ENCODE measurements at places on chromosomes 3 and 15. TPM values are rescaled to one million over a fixed set of nuclear protein-coding genes. Genes with fewer than 3 reads are reported as not detected.
A peak's percentile ranks its signal among the peaks of the same experiment; 100 is the strongest.

The SLC12A8 gene
- total RNA-seq, result 20.0 TPM

- peaks cover 12% of the 10 kb centered on the region for H3K4me1 ChIP-seq
- DNase-seq, result no peak
- H3K4me3 ChIP-seq, result no peak overlapping the region
- H3K27me3 ChIP-seq, result no peaks in the 10 kb centered on the region
These were observed 19.1 kb downstream of the ZDHHC19 start for GRCh38 chr3:196192036-196192523.

- H3K4me1 ChIP-seq, result peaks cover 6% of the 10 kb centered on the region
- H3K36me3 ChIP-seq, result no peaks in the 10 kb centered on the region
- H3K27me3 ChIP-seq, result no peaks in the 10 kb centered on the region
- DNase-seq, result no peak
- no peak overlapping the region for H3K4me3 ChIP-seq
These were observed 77.3 kb downstream of the HCN4 start for GRCh38 chr15:73291441-73291840.

DNA sequence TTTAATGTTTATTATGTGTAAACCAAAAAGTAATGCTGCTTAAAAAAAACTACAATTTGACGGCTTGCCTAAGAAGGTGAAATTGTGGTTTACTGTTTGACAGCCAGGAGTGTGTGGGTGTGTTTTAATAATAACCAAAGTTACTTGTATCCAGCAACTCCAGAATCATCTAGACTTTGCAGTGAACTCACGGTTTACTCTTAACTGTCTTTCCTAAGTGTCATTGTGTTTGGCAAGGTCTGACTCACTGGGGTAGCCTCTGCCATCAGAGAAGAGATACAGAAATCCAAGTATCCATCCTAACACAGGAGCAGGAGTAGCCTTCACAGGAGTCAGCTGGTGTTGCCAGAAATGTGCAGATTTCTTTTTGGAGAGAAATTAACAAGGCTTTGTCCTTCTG, 151.1 kb downstream of the CTNNB1 start:
- H3K4me1 ChIP-seq, result no peaks in the 10 kb centered on the region
- no peak for DNase-seq
- H3K36me3 ChIP-seq, result no peaks in the 10 kb centered on the region
- no peak overlapping the region for H3K4me3 ChIP-seq

GRCh38 chr3:133756716-133757694, 10.8 kb downstream of the TF start:
- H3K4me1 ChIP-seq, result no peaks in the 10 kb centered on the region
- H3K4me3 ChIP-seq, result no peak overlapping the region
- H3K27me3 ChIP-seq, result peaks cover 4% of the 10 kb centered on the region

The C3orf18 gene
- 4.7 TPM for total RNA-seq

GRCh38 chr15:75455424-75455981, 4.0 kb upstream of the SIN3A start:
- no peaks in the 10 kb centered on the region for H3K27me3 ChIP-seq
- peaks cover 20% of the 10 kb centered on the region for H3K4me1 ChIP-seq
- peak overlapping the region; percentile 60 for H3K4me3 ChIP-seq
- H3K36me3 ChIP-seq, result no peaks in the 10 kb centered on the region

DNA sequence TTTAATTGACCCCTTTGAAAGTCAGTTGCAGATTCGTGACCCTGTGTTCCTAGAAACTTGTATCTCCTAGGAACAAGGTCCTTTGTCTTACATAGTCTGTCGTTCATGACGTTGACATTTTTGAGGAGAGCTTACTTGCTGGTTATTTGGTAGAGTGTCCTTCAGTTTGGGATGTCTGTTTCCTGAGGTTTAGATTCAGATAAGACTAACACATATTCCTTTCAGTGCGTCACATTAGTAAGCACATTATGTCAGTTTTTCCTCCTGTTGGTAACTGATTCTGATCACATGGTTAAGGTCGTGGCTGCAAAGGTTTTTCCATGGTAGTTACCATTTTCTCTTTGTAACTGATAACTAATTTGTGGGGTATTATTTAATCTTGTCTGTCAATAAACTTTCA, 80.8 kb downstream of the PCCB start:
- DNase-seq, result no peak
- no peaks in the 10 kb centered on the region for H3K36me3 ChIP-seq
- H3K27me3 ChIP-seq, result no peaks in the 10 kb centered on the region
- H3K4me1 ChIP-seq, result no peaks in the 10 kb centered on the region
- no peak overlapping the region for H3K4me3 ChIP-seq

The GPR156 gene
- 0.27 TPM for total RNA-seq

The TGM5 gene
- not detected for total RNA-seq

DNA sequence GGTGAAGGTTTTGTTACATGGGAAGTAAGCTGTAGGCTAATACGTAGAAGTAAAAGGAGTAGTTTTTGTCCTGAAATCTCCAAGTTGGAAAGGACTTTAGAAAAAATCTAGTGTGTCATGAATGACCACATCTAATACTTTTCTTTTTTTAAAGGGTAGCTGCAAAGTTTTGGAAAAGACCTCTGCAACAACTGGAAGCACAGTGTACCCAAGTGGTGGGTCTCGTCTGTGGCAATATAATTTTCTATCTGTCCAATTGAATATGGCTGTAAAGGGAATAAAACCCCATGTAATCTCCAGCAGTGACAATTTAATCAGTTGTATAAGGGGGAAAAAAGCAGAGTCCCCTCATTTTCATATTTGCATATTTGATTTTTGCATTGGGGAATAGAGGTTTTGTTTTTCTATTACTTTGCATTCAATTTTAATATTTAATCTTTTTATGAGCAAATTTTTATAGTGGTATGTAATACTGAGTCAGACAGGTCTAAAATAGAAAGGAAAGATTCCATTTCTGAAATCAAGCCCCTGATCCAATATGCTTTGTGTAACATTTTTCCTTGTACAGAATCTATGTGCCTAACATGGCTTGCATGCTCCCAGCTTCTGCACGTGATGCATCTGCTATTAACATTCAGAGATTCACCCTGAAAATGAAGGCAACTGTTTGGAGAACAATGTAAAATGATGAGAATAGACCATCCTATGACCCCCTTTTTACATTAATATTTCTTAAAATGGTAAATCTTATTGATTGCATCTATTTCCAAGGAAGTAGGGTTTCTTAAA, 531.4 kb downstream of the ZIC1 start:
- DNase-seq, result no peak
- no peak overlapping the region for H3K27ac ChIP-seq

The GOLGA8N gene
- 3.2 TPM for total RNA-seq

DNA sequence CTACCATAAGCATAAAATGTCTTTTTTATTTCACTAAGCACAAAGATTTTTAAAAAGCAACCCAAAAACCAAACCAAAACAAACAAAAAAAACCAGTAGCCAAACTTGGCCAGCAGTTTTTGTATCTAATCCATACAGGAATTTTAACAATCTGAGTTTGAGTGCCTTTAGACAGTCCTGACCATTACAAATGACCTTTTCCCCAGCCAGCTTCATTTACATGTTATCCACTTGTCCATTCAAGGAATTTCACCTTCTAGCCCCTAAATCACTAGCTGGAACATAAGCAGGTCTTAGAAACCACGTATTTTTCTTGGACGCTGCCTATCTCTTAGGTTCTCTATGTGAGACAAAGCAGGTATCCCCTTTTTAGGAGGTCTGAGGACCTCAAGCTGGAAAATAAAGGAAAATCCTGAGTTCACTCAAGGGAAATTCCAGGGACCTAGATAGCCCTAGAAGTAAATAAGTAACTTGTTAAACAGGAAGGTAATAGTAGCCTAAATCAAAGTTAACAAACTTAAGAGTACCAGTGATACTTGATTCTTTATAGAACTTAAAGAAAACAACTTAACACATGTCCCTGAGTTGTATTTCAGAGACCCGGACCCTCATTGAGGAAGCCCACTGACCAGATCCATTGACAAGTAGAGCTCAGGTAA, 34.2 kb downstream of the CIP2A start:
- no peak for DNase-seq
- H3K27ac ChIP-seq, result peak overlapping the region; percentile 52
- peaks cover 7% of the 10 kb centered on the region for H3K4me1 ChIP-seq

The TMEM44 gene
- 6.6 TPM for total RNA-seq

DNA sequence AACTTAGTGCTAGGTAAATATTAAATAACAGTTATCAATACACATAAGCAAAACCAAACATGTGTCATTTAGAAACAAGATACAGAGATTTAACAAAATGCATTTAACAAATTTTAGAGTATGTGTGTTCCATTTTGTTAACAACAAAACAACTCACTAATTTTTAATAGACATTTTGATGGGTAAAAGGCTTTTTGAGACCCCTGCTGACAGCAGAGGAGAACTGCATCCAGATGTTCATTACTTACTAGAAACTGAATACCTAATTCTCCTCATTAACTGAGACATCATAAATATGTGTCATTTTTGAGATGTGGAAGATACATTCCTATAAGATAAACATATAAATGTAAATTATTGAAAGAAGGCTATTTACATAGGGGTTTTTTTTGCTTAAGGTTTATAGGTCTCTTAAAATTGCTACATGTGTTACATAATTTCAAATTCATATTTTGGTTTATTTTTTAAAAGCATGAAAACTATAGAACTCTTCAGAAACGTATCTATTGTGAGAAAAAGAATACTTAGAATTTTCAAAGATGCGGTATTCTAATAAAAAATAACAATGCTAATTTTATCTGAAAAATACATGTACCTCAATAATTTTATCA, 1009.8 kb downstream of the TUSC7 start:
- H3K4me1 ChIP-seq, result no peaks in the 10 kb centered on the region
- H3K27me3 ChIP-seq, result no peaks in the 10 kb centered on the region
- H3K36me3 ChIP-seq, result no peaks in the 10 kb centered on the region
- no peak overlapping the region for H3K27ac ChIP-seq
- DNase-seq, result peak; percentile 19
- no peak overlapping the region for H3K4me3 ChIP-seq

- H3K4me1 ChIP-seq, result peaks cover 8% of the 10 kb centered on the region
- H3K27ac ChIP-seq, result no peak overlapping the region
- DNase-seq, result no peak
- no peaks in the 10 kb centered on the region for H3K27me3 ChIP-seq
- no peak overlapping the region for H3K4me3 ChIP-seq
These were observed 25.2 kb downstream of the FEM1B start for GRCh38 chr15:68302729-68303128.

The GYG1 gene
- 51.8 TPM for total RNA-seq

The SMCO1 gene
- not detected for total RNA-seq

The ZSCAN29 gene
- 29.8 TPM for total RNA-seq

The CPLX3 gene
- total RNA-seq, result not detected

DNA sequence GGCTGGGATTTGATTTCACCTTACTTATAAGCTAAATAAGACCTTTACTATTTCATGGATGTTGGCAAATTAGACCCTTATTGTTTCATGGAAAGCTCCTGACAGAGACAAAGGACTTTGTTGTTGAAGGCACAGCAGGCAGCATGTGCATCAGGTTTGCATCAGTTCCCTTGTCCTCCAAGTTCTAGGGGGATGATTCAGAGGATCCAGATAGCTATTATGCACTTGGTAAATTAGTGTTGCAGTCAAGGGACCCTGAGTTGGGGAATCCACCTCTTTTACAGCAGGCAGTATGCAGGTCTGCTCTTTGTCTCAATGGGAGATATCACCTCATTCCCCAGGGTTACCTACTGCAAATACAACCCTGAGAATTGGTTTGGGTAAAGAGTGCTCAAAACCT, 131.4 kb upstream of the IGSF10 start:
- no peak overlapping the region for H3K4me3 ChIP-seq
- H3K36me3 ChIP-seq, result no peaks in the 10 kb centered on the region
- no peaks in the 10 kb centered on the region for H3K27me3 ChIP-seq
- no peak overlapping the region for H3K27ac ChIP-seq
- DNase-seq, result no peak

GRCh38 chr15:48550822-48551525, 94.5 kb downstream of the FBN1 start:
- no peak overlapping the region for H3K27ac ChIP-seq
- H3K27me3 ChIP-seq, result no peaks in the 10 kb centered on the region
- no peaks in the 10 kb centered on the region for H3K36me3 ChIP-seq
- H3K4me1 ChIP-seq, result peaks cover 15% of the 10 kb centered on the region

The CYP1A2 gene
- total RNA-seq, result not detected

The CHRNA7 gene
- total RNA-seq, result 4.0 TPM

The SKOR1 gene
- total RNA-seq, result 0.12 TPM

- peaks cover 33% of the 10 kb centered on the region for H3K4me1 ChIP-seq
- no peak overlapping the region for H3K27ac ChIP-seq
- DNase-seq, result no peak
- H3K36me3 ChIP-seq, result no peaks in the 10 kb centered on the region
These were observed 315.4 kb downstream of the PTPRG start for GRCh38 chr3:61876797-61877196.

DNA sequence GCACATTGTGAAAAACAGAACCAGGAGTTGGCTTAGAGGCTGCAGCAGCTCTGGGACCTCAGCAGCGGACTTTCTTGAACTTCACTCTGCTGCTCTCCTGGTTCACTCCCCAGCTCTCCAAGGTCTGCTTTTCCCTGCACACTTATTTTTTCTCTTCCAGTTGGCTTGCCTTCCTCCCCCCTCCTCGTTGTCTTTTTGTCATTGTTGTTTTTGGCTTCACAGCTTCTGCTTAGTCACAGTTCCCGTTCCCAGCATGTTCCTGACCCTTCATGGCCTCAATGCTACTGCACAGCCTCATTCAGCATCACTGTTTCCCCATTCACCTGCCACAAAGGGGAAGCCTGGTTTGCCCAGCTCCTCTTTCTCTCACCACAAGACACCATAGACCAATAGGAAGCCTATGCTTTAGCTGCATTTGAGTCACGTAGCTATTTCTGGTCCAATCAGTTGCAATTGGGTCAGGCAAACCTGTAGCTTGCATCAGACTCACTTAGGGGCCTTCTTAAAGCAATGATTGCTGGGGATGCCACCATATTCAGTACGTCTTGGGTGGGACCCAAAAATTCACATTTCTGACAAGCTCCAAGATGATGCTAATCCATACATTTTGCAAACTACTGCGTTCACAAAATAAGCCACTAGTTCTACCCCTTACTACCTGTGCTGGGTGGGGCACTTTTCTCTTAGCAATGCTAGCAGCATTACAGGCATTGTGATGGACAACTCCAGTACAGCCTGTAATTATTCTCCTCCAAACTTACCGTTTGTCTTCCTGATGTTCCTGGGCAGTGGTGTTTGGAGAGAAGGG, 7.8 kb upstream of the SUMF1 start:
- no peak for DNase-seq
- no peak overlapping the region for H3K4me3 ChIP-seq
- no peaks in the 10 kb centered on the region for H3K4me1 ChIP-seq
- no peaks in the 10 kb centered on the region for H3K36me3 ChIP-seq

DNA sequence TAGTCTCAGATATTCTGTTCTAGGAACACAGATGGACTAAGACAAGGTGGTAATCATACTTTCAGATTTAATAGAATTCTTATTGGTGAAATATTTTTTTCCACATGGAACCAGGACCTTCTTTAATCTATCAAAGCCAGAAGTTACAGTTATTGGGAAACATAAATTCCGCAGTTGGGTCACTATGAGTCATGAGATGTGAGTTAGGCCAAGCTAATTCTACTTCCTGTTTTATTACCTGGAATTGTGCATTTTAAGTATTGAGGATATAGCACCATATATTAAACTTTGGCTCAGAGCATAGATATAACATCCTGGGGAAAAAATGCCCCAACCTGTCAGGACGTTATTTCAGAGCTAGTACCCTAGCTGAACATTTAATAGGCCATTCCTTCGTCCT, 96.4 kb upstream of the P3H2 start:
- H3K36me3 ChIP-seq, result no peaks in the 10 kb centered on the region
- H3K4me3 ChIP-seq, result no peak overlapping the region
- H3K27me3 ChIP-seq, result no peaks in the 10 kb centered on the region
- DNase-seq, result no peak
- no peaks in the 10 kb centered on the region for H3K4me1 ChIP-seq
